ENCODE measurements at places on chromosomes 4 and X.

- no peak for DNase-seq
Observed at GRCh38 chr4:3721627-3722026, 44.6 kb upstream of the ADRA2C start.

DNA sequence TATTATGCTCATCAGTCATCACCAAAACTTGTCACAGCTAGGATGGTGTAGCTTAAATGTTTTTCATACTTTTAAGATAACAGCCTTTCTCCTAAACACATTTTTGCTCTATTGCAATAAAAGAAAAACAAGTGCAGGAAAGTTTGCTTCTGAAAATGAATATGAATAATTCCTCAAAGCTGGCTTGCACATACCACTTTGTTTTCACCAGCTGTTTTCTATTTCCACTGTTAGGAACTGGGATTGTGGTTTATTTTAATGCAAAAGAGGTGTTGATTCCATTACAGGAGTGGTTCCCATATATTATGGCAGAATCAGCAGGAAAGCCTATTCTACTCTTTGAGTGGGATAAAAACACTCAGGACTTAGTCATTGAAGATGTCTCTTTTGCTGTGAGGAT lies 145.9 kb downstream of the PPA2 start:
- no peak for DNase-seq

DNA sequence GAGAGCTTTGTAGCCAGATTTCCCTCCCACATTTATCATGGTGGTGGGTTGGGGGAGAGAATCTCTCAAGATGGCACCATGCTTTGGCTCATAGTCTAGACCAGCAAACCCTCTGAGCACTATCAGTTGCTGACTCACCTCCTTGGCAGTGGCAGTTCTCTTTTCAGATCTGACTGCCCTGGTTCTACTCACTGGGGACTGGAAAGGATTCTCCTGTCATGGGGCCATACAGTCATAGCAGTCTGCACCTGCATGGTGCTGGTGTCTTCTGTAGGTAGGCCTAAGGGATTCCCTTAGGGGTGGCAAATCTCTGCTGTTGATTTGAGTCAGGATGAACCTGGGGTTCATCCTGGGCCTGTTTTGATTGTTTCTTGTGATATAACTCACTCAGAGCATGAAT lies 2.6 kb downstream of the TEX13B start:
- no peak for DNase-seq

DNA sequence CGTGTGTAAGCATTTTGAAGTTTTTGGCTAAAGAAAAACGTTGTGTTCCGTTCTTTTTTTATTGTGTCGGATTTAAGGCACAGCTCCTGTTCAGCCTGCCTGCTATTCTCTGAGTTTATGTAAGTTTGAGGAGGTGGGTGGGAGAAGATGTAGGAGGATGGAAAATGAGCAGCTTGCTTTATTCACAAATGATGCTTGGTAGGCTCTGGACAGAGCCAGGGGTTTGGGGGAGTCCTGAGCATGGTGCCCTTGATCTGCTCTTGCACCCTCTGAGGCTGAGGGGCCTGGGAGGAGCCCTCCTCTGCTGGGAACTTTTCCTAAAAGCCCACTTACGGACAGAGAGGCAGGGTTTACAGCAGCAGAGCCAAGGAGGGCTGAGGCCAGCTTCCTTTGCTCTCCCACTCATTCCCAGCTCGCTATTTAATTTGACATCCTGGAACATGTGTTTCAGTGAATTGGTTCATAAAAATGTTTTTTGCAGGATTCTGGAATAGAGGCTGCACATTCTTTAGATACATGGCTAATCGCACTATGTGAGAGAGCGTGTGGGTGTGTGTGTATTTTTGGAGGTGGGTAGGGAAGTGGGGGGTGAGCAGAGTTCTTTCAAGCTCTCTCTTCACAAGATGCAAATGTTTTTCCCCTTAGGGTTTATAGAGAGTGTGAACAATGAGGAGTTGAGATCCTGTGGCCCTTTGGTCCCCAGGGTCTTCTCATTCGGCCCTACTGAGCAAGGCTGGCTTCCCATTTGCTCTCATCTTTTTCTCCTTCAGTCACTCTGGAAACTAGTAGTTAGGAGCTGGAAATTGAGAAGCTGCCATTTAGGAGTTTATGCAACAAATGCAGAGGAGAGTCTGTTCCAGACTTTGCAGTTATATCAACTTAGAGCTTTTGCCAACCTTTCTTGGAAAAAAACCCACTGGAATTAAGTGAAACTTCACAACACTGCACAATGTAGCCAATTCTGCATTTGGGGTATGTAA lies 32.1 kb downstream of the TMEM131L start:
- DNase-seq = peak; percentile 67

DNA sequence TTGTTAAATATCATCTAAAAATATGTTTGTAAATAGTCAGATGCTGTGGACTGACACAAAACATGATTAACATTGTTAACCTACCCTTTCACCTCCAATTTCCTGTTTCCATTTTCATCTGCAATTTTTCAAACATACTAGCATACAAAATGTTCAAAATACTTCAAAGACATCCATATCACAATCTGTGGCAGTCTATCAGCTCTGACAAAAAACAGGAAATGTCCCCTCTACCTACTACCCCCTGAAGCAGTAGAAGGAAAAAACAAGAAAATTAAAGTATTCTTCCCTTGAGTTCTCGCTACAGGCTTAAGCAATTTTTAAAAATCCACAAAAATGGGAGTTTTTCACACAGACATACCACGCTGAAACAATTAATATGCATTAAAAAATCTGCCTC lies 108.2 kb upstream of the MCF2 start:
- DNase-seq = no peak

Measured in eye (tissue), 1 donor.